ENCODE measurements at places on chromosomes 1 and 21. TPM values are rescaled to one million over a fixed set of nuclear protein-coding genes. Genes with fewer than 3 reads are reported as not detected.
A peak's percentile ranks its signal among the peaks of the same experiment; 100 is the strongest.

GRCh38 chr21:44463724-44464123 lies 8.4 kb downstream of the LRRC3 start:
- peak; percentile 55 for DNase-seq

DNA sequence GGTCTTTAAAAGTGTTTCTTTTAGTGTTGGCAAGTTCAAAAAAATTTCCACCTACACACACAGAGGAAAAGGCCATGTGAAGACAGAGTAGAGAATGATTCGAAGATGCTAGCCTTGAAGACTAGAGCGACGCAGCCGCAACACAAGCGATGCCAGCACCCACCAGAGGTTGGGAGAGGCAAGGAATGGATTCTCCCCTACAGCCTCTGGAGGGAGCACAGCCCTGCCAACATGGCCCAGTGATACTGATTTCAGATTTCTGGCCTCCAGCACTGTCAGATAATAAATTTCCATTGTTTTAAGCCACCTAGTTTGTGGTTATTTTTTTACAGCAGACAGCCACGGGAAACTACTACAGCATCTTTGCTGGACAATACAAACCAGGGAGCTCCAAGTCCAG lies 6.9 kb upstream of the ADAR start:
- no peak for DNase-seq

- no peak for DNase-seq
Observed at GRCh38 chr1:173112129-173112528, 61.4 kb upstream of the TNFSF18 start.

- no peak for DNase-seq
Observed at GRCh38 chr1:157403203-157403602, 149.1 kb downstream of the FCRL5 start.

DNA sequence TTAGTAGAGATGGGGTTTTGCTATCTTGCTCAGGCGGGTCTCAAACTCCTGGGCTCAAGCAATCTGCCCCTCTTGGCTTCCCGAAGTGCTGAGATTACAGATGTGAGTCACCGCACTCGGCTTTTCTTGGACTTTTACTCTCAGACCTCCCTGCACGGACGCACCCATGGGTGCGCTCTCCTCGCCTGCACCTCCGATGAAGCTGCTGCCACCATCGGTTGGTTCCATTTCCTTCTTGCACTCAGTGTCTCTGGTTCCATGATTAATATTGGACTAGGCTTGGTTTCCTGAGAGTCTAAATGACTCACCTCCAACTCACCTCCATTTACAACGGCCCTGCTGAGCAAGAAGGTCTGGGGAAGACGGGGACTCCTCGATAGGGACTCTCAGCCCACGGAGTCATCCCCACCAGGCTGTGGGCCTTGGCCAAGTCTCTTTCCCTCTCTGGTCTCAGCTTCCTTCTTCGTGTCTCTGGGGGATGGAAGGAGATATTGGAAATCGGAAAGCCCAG lies 6.7 kb upstream of the TNFRSF8 start:
- no peak for DNase-seq

DNA sequence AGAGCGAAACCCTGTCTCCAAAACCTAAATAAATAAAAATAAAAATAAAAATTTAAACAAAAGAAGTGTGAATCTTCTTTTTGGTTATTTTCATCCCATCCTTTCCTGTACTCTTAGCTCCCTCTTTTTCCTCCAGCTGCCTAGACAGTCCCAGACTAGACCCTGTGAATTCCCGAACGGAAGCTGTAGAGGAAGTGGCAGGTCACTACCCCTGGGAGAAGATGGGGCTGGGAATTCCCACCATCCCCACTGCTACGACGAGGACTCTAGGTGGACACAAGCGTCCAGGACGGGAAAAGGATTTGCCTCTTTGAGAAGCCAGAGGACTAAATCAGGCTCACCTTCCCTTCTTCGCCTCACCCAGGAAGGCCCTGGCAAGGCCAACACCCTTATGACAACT lies 12.6 kb downstream of the RHBDL2 start:
- no peak for DNase-seq

Gene WDR64
- not detected for total RNA-seq

DNA sequence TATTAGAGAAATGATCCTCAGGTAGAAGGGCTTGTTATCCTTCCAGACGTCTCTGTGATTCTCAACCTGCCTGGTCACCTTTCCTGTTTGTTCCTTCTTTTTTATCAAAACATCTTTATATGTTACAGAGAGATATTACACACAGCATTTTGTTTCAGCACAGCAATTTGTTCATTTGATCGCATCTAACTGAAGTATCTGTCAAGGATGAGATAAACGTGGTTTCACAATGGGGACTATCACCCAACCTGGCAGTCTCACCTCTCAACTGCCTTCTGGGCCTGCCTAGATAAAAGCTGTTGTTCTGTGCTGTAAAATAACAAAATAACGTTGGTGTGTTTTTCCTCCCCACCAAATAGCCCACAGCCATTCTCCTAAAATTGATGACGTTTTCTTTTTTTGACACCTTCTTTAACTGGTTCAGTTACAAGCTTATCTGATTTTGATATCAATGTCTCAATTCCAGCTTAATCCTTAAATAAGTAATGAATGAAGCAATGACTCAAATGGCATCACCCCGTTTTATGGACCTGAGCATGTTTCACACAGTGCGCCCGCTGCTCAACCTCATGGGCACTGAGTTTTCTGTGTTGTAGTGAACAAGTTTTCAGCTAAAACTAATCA lies 367.9 kb upstream of the RUNX1 start:
- DNase-seq, result no peak

Gene PSRC1
- 7.6 TPM for total RNA-seq

- DNase-seq, result peak; percentile 59
Observed at GRCh38 chr1:228058949-228059633, 23.4 kb upstream of the ARF1 start.

DNA sequence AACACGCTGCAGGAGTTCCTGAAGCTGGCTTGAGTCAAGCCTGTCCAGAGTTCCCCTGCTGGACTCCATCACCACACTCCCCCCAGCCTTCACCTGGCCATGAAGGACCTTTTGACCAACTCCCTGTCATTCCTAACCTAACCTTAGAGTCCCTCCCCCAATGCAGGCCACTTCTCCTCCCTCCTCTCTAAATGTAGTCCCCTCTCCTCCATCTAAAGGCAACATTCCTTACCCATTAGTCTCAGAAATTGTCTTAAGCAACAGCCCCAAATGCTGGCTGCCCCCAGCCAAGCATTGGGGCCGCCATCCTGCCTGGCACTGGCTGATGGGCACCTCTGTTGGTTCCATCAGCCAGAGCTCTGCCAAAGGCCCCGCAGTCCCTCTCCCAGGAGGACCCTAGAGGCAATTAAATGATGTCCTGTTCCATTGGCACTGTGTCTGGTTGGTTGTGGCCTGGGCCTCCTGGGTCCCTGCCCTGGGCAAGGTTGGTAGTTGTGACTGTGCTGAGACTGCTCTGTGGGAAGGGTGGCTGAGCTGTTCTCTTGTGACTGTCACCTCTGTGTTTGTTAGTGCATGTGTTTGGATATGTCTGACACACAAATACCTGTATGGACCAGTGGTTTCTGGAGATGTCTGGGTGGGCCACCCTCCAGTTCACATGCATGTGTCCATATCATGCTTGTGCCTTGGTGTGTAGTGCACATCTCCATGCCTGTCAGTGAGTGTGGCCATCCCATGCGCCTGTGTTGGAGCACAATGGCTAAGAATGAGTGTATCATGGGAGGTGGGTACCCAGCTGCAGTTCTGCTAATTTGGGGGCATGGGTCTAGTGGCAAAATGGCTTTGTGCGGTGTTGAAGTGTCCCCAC lies 1.4 kb downstream of the SH3BGRL3 start:
- no peak for DNase-seq

DNA sequence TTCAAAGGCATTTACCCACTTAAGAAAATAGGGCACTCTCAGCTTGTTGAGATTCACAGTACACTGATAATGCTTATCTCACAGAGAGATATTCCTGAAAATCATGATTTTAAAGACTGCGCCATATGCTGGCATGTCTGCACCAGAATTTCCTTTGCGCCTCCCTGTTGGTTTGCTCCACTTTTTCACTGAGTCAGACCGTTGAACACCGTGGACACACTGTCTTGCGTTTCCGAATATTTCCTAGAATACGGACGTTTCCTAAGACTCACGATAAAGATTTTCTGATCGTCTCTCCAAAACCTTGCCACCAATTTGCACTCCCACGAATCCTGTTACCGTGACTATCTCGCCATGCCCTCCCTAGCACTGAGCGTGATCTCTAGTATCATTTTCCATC lies 497 bp upstream of the C1orf115 start:
- DNase-seq, result no peak

DNA sequence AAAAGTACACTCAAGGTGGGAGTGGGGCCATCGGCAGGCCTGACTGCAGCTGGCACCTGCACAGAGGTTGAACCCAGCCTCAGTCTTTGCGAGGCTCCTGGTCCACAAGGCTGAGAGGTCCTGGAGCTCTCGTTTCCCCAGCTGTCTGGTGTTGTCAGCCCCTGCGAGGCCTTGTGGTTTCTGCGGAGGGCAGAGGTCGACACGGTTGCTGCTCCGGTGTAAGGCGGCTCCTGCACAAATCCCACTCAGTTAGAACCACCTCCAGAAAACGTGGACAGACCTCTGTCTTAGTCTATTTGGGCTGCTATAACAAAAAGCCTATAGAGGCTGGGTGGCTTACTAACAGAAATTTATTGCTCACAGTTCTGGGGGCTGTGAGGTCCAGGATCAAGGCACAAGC lies 5.8 kb downstream of the KIAA1614 start:
- no peak for DNase-seq

GRCh38 chr1:39954324-39954869 lies 548 bp upstream of the MFSD2A start:
- no peak for DNase-seq

DNA sequence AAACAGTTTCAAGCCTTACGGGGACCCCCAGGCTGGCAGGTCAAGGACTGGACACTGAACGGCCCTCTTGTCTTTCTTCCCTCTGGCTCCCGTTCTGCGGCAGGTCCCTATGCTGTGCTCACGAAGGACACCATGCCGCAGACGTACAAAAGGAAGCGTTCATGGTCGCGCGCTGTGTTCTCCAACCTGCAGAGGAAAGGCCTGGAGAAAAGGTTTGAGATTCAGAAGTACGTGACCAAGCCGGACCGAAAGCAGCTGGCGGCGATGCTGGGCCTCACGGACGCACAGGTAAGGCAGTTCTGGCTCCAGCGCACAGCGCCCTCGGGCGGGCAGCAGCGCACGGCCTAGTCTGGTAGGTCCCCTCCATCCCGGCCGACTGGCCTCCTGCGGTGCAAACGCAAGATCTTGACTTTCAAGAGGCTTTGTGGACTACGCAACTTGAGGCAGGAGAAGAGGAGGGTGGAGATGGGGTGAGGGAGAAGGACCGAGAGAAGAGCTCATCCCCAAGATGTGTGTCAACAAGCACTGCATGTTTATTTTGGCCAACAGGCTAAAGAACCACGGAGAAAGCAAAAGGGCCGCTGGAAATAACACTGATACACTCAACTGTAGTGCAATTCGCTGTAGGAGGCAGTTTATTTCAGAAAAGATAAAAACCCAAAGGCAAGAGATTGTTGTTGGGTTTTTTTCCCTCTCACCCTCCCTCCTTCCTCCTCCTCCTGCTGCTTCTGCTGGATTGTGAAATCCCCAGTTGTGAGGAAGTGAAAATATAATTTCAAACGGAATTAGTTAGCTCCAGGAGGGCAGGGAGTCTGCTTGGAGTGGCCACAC lies 3.0 kb downstream of the HLX start:
- peak; percentile 71 for DNase-seq

DNA sequence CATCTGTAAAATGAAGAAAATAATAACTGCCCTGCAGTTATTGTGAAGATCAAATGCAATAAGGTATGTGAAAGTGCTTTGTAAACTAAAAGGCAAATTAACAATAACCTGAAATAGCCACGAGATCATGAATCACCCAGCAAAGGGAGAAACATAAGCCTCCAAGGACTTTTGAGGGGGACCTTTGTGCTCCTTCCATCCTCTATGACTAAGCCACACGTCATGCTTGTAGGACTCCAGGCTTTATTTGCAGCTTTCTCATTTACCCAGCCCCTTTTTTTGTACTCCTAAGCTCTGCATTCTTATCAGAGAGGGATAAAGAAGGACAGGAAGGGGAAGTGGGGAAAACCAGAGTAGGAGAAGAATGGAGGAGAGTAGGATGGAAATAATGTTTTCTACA lies 115.1 kb downstream of the PROX1 start:
- no peak for DNase-seq

GRCh38 chr1:219712506-219712905 lies 99.6 kb upstream of the ZC3H11B start:
- DNase-seq, result no peak

DNA sequence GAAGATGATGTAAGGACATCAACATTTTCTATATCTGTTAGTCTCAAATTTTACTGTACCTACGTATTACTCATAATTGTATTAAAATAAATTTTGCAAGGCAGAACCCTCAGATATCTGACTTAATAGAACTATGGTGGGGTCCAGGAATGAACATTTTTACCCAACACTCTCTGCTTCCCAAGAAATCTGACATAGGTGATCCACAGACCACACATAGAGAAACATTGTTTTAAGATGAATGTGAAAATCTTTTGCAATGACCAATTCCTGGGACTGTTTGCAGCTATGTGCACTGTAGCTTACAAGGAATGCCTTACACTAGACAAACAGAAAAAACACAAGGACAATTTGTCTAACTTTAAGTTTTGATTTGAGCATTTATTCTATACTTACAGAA lies 645.6 kb upstream of the ADGRL2 start:
- no peak for DNase-seq

Gene SPRR1B
- not detected for total RNA-seq

DNA sequence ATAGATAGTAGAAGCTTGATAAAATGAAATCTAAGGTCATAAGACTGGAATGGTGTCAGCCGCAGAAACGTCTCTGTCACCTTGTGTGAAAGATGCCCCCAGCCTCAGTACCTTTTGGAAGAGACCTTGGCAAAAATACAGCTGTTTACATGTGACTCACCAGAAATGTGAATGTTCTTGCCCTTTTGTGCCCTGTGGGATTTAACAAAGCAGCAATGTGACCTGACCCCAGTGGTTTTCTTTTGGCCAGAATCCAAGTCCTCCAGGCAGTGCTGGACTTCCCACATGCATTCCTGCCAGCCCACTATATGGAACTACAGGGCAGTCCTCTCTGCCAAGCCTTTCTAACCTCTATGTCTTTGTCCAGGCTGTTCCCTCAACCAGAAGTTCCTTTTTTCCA lies 27.2 kb upstream of the LRRC8C start:
- DNase-seq, result no peak

Gene NBPF4
- 0.18 TPM for total RNA-seq

Gene PEAR1
- total RNA-seq, result 74.7 TPM

DNA sequence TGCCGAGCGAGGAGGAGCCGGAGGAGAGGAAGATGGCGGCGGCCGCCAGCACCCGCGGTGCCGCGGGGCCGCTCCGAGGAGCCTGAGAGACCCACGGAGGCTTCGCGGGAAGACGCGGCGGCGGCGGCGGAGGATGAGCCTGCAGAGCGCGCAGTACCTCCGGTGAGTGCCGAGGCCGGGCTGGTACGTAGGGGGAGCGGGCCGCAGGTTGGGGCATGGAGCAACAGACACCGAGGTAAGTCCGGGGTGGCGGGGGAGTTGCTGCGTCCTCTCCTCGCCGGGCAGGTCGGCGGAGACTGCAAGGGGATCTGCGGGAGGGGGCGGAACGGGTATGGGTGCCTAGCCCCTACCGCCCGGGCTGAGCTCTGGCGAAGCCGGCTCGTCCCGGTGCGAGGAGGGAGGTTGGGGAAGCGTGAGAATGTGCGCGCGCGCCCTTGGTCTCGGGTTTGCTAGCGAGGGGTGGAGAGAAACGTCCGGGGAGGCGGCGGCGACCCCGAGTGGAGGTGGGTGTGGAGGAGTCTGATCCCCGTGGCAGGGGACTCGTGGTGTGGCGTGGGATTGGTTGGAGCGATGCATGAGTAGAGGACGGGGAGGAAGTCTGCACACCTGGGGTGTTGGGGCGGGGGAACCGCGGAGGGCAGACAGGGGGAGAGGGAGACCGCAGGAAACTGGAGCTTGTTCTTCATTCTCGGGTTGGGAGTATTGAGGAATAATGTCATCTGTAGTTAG lies at the start of gene SMG7:
Gene SMG7 (plus strand): TSS at position 12 of the 729 bp plus-strand sequence. CDS start 122 bp downstream, at position 134.
- DNase-seq, result peak; percentile 81
